T-helper 9 cell (primary cell): ENCODE measurements at places on chromosomes 4 and X.
A peak's percentile ranks its signal among the peaks of the same experiment; 100 is the strongest.

GRCh38 chrX:102651242-102652011 is at the start of gene GPRASP1:
Gene GPRASP1, plus strand, starts transcription at chrX:102651483. Its CDS starts 2,431 bp downstream, at chrX:102653914.
- DNase-seq, result peak; percentile 56

DNA sequence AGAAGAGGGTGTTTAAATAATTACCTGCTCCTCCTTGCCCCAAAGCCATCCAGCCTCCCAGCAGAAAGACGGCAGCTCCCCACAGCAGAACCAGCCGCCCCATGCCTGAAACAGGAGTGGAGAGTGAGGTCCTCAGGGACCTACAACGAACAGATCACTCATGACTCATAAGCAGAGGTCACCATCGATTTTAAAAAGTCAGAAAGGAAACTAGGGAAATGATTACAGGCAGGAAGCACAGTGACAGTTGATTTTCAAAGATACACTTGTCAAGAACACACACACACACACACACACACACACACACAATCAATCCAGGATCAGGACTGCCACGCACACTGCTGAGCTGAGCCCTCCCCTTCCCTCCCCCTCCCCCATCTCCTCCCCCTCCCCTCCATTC is at the start of gene CRLF2:
Gene CRLF2 (minus strand): TSS at position 118 of the 400 bp plus-strand sequence. CDS start 15 bp downstream, at position 103.
- no peak for DNase-seq

DNA sequence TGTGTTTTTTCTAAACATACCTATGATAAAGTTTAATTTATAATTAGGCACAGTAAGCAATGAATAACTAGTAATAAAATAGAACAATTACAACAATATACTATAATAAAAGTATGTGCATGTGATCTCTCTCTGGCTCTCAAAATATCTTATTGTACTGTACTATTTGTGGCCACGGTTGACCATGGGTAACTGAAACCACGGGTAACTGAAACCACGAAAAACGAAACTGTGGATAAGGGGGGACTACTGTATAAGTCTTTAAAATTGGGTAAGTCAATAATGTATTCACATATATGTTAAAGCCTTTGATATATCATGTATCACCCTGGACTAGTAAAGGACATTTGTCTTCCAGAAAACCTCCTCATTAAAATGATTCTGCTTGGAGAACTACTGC is 20.0 kb downstream of the TMEM154 start:
- DNase-seq, result no peak

GRCh38 chr4:183057255-183057654 is 41.8 kb upstream of the WWC2 start:
- DNase-seq, result no peak

GRCh38 chr4:111274486-111274885 is 651.6 kb upstream of the PITX2 start:
- DNase-seq, result no peak

DNA sequence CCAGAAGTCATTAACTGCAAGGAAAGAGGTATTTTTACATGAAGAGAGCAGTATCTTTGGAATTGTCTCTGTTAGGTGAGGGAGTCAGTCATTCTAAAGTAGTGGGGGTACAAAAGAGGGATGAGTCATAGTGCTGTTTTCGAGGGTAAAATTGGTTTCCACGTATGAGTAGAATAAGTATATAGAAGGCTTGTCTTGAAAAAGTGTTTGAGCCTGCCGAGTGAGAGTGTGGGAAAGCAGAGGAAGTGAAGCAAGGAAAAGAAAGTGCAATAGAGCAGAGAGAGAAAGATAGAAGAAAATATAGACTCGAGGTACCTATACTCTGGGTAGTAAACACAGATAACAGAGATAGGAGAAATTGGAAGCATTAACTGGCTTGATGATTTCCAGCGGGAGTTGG is 696.4 kb downstream of the DMD start:
- DNase-seq, result no peak

- DNase-seq, result no peak
Observed at GRCh38 chrX:41026702-41027078, 58.6 kb upstream of the USP9X start.

GRCh38 chr4:153432965-153433753 is 33.0 kb upstream of the TMEM131L start:
- DNase-seq, result peak; percentile 41

DNA sequence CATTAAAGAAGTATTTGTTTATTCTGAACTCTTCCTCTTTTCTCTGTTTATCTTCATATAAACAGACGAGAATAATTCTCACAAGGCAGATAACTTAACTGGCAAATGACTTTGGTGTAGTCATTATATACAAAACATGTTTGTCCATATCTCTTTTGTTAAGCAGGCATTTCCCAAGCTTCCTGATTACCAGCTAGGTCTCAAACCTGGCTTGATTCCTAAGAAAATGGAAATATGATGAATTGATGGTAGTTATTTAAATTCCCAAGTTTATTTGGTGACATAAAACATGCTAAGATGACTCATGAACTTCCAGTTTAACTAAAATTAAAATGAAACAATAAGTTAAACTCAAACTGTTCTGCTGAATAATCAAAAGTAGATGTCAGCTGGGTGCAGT is 96.8 kb downstream of the ARSJ start:
- no peak for DNase-seq

- no peak for DNase-seq
Observed at GRCh38 chrX:65866146-65866545, 173.7 kb downstream of the VSIG4 start.

GRCh38 chr4:128686032-128686465 is 123.5 kb upstream of the JADE1 start:
- DNase-seq, result no peak

DNA sequence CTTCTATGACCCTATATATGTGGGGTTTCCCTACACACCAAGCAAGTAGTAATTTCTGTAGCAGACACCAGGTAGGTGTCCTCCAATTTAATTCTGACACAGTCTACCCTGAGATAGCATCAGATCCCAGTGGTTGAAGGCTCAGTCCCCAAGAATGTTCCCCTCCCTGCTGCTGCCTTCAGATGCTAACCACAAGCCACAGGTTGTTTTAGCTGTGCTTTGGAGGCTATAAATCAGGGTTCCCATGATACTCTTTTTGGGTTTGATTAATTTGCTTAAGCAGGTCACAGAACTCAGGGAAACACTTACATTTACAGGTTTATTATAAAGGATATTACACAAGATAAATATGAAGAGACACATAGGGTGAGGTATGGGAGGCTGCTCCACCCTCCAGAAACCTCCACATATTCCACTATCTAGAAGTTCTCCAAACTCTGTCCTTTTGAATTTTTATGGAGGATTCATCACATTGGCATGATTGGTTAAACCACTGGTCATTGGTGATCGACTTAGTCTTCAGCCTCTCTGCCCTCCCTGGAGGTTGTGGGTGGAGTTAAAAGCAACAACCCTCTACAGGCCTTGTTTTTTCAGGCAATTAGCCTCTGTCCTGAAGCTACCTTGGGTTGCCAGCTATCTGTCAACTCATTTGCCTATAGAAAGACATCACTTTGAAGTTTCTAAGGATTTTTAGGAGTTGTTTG is 50.8 kb downstream of the GRIA2 start:
- DNase-seq, result no peak

DNA sequence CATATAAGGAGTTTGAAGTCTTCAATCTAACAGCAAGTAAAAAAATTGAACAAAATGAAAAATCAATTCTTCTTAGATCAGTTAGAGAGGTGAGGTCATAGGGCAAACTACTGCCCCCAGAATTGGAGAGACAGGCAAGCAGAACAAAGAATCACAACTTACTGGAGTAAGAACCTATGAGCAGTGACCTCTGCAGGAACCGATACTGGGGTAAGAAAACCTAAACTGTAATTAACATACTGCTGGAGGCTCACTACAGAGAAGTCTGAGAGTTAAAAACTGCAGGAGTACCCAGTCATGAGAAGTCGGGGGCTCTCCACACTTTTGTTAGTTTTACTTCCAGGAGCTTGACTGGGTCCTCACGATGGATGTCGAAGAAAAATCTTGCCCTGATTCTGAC is 16.0 kb downstream of the CLDN22 start:
- no peak for DNase-seq

GRCh38 chrX:8242431-8243020 is 71.5 kb upstream of the VCX2 start:
- no peak for DNase-seq

DNA sequence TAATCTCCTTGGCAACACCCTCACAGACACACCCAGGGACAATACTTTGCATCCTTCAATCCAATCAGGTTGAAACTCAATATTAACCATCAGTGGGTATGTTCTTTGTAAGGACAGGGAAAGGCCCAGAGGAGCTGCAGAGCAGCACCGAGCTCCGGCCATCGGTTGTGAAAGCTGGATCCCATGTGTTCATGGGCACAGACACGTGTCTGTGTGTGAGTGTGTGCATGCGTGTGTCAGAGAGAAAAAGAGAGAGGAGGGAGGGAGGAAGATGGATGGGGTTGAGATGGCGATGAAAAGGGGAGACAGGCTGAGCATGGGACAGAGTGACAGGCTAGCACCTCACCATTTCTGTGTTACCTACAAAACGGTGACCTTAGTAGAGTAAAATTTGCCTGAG is 6.8 kb upstream of the BEND2 start:
- DNase-seq, result no peak
